ENCODE measurements at places on chromosomes 13 and 19. TPM values are rescaled to one million over a fixed set of nuclear protein-coding genes. Genes with fewer than 3 reads are reported as not detected.

CEACAM19 gene
- total RNA-seq = 2.6 TPM

KLK1 gene
- total RNA-seq = not detected

ADAMTSL5 gene
- total RNA-seq = 11.7 TPM

SLAIN1 gene
- 0.17 TPM for total RNA-seq

KLK6 gene
- not detected for total RNA-seq

TMEM238 gene
- 0.58 TPM for total RNA-seq

All from smooth muscle cell of trachea (primary cell).